ENCODE measurements at places on chromosomes 11 and 22. TPM values are rescaled to one million over a fixed set of nuclear protein-coding genes. Genes with fewer than 3 reads are reported as not detected.

DNA sequence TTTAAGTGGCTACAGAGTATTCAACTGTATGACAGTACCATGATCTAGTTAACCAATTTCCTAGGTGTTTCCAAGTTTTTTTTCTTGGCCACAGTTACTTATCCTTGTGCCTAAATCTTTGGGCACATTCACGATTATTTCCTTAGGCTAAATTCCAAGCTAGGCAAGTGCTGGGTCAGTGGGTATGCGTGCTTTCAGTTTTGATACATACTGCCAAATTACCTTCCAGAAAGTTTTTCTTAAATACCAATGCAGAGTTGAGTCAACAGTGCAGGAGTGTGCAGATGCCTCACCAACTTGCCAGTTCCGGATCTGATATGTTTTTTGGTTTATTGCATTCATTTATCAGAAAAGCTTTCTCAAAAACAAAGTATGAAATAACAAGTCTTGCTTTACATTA, 67.9 kb upstream of the OR4B1 start:
- ATAC-seq = no peak

DNA sequence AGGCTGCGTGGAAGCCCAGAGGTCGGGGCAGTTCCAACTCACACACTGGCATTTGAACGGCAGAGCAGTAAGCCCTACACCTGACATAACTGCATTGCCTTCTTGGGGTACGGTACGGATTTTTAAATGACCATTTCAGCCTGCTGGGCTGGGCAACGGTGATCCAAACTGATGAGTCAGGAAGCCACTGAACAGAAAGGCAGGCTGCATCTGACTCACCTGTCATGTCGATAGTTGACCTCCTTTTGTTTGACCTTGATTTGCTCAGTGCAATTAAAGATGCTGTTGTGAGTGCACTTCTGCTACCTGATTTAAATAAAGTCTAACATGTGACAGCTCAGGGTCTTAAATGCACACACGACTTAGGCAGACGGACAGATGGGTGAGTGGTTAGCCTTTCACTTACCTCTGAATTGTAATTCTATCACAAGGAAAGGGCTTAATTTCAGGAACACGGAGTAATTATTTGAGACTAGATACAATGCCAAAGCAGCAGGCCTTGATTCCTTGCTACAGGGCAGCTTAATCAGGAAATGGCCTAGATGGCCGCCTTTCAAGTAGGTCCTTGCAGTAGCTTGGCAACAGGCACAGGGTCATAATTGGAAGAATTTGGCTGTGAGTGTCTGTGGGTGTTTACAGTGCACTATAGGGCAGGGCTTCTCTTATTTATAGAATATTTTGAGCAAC, 52.2 kb downstream of the BMAL1 start:
- ATAC-seq = peak; percentile 66

DNA sequence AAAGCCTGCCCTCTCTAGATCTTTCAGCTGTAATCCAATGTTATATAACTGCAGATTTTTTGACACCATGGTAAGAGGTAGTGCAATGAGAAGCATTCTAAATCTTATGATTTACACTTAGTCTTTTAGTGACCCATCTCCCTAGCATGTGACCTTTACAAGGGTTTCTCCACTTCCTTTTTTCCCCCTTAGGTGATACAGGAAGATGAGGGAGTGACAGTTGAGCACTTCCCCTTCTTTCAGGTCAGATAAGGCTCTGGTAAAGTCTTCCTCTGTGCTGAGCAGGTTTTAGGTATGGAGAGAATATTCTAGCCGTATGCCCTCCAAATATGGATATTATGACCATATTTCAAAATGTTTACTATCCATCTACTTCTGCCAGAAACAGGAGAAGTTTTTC, 753.6 kb downstream of the JRKL start:
- no peak for ATAC-seq

- ATAC-seq = no peak
Measured at GRCh38 chr22:50546326-50547262, 895 bp downstream of the KLHDC7B start.

DNA sequence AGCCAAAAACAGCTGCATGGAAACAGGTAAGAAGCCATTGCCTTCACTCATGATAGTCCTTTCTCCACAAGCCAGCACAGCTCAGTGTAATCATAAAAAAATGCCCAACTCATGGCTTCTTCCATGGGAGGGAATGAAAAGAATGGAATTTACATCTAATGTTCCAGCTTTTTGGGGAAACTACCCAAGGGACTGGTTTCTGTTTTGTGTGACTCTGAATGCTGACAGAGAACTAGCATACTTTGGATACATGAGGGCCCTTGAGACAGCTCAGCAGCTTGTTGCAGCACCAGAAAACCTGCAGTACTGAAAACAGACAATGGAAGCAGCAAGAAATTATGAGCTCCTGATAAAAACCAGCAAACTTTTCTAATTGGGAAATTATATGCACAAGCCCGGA, 24.2 kb upstream of the HORMAD2 start:
- ATAC-seq = no peak

- ATAC-seq = no peak
Measured at GRCh38 chr11:122163053-122163819, 47.2 kb upstream of the BLID start.

DNA sequence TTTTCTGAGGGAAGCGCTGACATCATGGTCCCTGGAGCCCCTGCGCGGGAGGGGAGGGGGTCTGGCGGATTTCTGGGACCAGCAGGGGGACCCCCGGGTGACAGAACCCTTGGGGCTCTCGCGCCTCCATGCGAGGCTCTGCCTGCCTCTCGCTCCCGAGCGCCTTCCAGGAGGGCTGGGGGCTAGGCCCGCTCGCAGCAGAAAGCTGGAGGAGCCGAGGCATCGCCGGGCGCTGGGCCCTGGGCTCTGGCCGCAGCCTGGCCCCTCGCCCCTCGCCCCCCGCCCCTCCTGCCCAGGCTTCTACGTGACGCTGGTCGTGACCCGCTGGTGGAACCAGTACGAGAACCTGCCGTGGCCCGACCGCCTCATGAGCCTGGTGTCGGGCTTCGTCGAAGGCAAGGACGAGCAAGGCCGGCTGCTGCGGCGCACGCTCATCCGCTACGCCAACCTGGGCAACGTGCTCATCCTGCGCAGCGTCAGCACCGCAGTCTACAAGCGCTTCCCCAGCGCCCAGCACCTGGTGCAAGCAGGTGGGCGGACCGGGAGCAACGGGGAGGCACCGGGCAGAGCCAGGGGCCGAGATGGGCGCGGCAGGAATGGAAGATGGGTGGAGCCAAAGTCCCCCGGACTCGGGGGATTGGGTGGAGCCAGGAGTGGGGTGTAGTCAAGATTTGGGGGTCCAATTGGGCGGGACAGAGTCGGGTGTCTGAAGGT, 5.4 kb downstream of the BEST1 start:
- ATAC-seq = peak; percentile 32

DNA sequence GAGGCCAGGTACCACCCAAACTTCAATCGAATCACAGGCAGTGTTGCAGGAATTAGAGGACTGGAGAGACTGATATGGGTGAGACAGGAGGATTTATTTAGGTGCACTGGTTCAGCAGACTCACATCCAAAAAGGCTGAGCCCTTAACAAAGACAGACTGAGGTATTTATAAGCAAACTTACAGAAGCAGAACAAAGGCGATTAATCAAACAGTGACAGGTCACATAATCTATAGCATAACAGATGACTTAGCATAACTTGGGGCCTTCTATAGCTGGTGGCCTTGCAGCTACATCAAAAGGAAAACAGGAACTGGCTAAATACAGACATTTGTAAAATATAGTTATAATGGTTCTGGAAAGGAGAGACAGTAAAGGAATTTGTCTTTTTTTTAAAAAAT, 2.1 kb downstream of the APOBEC3B start:
- no peak for ATAC-seq

Gene CCDC116
- not detected for total RNA-seq

Gene LYVE1
- total RNA-seq = 2.7 TPM

Gene OTOG
- not detected for total RNA-seq
